NCI-H1105 treated with DMSO at 0.1 percent for 48 hours (cell line): ENCODE measurements at places on chromosomes 12 and 14.

GRCh38 chr12:124399622-124400021 is 104.7 kb downstream of the RFLNA start:
- DNase-seq = no peak

DNA sequence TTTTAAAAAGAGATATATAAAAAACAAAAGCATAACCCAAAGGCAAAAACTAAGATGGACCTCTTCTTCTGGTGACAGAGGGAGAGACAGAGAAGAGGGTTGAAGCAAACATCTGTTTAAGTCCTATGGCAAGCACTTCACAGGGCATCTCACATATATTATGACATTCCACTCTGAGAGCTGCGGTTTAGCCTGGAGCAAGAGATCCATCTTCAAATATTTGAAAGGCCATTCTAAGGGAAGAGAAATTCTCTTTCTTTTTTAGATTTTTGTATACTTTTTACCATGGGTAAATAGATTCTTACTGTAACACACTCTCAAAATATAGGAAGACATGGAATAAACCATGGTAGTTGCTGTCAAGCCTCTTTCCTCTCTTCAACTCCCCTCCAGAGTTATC is 204.1 kb downstream of the GXYLT1 start:
- DNase-seq = no peak

- no peak for DNase-seq
These were observed 1.1 kb upstream of the SUSD6 start for GRCh38 chr14:69610020-69610873.

DNA sequence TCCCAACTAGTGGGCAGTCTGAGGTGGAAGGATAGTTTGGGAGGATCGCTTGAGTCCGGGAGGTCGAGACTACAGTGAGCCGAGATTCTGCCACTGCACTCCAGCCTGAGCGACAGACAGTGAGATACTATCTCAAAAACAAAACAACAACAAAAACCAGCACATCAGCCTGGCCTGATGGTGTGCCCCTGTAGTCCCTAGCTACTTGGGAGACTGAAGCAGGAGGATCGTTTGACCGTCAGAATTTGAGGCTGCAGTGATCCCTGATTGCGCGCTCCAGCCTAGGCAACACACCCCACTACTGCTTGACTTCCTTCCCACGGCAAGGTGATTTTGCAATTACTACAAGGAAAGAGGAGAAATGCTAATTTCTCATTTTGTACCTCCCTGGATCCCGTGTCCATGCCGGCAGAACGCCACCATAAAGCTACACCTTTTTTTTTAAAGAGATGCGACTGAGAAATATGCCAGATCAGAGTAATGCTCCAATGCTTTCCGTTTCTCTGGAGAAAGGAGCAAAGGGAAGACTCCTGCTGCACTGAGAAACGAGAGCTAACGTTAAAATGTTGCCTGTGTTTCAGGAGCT is 672 bp upstream of the SCFD1 start:
- DNase-seq = no peak

DNA sequence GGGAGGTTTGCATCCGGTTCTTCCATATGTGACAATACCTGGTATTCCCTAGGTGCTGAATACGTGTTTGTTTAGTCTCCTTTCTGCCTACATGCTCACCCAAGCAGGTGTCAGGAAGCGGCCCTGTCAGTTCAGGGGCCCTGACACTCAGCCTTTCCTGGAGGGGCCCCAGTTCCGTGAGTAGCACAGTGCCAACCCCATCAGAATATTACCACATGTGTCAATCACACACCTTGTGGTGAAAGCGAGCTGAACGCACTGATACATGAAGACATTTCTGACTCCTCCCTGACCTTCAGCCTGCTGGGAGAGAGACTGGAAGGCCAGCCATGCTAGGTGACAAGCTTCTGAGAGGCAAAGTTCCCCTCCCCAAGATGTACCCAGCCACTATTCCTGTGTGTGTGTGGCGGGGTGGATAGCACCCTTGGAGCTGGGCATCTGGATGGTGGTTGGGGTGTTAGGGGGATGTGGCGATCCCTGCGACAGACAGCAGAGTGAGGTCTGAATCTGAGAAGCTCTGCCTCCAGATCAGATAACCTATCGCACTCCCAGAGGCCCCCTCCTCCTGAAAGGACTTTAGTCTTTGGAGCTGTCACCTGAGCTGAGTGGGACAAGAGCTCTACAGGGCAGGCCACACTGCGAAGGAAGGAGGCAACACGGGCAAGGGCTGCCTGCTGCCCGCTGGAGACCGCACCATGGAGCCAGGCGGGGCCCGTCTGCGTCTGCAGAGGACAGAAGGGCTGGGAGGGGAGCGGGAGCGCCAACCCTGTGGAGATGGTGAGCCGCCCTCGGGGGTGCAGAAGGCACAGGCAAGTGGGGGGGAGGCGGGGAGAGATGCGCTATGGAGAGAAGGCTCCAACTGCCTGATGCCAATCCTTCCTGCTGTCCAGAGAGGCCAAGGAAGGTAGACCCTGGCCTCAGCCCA is at the start of gene SOAT2:
Gene SOAT2 (plus strand): TSS at position 604 of the 925 bp plus-strand sequence. CDS start 92 bp downstream, at position 696.
- no peak for DNase-seq

DNA sequence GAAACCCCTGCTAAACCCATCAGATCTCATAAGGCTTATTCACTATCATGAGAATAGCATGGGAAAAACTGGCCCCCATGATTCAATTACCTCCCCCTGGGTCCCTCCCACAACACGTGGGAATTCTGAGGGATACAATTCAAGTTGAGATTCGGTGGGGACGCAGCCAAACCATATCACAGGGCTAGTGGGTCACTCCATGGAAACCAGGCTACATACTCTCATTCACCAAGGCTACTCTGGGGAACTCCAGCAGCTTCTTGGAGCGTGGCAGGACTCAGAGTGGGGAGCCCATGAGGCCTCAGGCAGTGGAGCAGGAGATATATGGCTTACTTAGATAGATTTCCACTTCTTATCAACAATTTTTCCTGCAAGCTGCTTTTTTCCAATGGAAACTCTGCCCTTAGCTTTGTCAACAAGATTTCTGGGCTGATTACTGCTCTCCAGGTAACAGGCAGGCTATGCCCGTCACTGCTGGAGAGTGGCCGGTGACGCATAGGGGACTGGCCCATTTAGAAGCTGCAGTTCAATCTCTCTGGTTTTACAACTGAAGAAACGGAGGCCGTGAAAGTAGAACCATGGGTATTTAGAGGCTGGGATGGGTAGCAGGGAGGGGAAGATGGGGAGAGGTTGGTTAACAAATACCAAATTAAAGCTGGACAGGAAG is 16.5 kb downstream of the VDR start:
- no peak for DNase-seq

- DNase-seq = no peak
These were observed 1069.0 kb downstream of the VRK1 start for GRCh38 chr14:97866195-97866594.

GRCh38 chr14:63204407-63205043 is at the start of gene RHOJ:
RHOJ (plus strand) TSS chr14:63204443; CDS start chr14:63204870, 427 bp downstream.
- no peak for DNase-seq

DNA sequence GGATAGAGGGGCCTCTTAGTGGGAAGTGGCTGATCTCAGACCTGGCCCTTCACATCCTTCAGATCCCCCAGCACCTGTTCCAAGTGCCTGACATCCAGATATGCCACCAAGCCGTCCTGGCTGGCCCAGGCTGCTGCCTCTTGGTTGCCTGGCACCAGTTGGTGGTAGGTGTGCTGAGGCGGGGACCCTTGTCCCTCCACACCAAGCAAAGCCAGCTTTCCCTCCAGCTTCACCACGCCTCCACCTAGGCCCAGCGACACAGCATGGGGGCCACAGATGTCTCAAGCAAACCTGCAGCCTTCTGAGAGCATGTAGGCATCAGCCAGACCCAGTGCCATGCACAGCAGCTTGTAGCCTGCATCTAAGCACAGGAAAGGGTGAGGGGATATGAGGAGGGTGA is 3.5 kb upstream of the CD63 start:
- no peak for DNase-seq

DNA sequence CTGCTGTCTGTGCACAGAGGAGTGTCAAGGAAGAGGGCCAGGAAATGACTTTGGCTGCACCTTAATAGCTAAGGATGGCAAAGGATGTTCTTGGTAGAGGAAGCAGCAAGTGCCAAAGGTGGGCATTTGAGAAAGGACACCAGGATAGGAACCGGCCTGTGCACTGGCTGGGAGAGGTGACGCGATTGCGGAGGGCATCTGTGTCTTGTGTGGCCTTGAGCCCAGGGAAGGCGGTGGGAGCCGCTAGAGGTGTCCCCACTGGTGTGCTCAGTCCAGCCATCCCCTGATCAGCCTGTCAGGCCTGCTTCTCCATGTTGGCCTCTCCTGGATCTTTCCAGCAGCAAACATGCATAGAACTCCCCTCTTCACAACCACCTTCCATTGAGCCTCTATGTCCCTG is 30.2 kb downstream of the PAPLN start:
- DNase-seq = no peak

DNA sequence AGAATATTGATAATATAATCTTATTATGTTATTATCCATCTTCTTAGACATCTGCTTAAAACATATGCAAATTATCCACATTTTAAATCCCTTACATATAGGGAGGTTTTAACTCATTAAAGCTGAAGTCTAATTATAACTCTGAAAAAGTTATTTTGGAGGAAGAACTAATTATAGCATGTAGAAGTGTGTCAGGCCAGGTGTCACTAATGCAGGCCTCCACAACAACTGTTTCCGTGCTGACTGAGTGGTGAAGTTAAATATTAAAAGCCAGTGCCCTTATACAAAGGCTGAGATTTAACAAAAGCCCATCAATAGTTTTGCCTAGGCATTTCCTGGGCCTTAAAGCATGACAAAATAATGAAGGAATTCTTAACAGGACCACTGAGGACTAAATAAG is 157.4 kb downstream of the LRRK2 start:
- DNase-seq = no peak

GRCh38 chr12:95723693-95724384 is 66.7 kb downstream of the NTN4 start:
- DNase-seq = no peak

GRCh38 chr14:31543969-31544799 is 17.0 kb upstream of the NUBPL start:
- DNase-seq = no peak

GRCh38 chr14:53896726-53897125 is 59.9 kb downstream of the BMP4 start:
- no peak for DNase-seq

DNA sequence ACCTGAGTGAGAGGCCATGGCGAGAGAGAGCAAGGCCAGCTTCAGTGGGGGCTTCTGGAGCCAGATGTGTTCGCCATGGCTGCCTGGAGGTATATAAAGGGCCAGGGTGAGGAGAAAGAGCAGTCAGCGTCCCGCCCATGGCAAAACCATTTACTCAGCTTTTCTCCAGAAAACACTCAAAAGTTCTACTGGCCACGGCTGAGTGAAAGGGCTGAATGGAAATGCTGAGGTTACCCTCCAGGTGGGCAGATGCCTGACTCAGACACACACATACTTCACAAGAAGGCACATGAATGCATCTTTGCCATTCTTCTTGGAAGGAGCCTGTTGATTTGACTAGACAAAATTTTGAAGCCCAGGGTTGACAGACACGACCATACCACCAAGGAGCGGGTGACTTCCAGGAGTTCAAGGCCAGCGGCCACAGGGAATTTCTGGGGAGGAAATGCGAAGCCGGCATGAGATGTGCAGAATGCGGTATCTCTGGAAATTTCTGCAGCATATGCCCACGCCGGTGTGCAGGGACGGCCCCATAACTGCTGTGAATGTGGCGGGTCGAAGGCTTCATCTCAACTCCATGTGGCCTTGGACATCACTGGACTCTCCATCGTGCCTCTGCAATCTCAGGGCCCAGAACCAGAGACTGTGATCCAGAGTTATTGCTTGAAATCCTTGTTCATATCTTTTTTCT is at the start of gene IL31:
Gene IL31 (minus strand): TSS at position 67 of the 691 bp plus-strand sequence. CDS start 49 bp downstream, at position 18.
- no peak for DNase-seq

GRCh38 chr14:24385524-24385923 is 13.3 kb upstream of the NYNRIN start:
- no peak for DNase-seq

DNA sequence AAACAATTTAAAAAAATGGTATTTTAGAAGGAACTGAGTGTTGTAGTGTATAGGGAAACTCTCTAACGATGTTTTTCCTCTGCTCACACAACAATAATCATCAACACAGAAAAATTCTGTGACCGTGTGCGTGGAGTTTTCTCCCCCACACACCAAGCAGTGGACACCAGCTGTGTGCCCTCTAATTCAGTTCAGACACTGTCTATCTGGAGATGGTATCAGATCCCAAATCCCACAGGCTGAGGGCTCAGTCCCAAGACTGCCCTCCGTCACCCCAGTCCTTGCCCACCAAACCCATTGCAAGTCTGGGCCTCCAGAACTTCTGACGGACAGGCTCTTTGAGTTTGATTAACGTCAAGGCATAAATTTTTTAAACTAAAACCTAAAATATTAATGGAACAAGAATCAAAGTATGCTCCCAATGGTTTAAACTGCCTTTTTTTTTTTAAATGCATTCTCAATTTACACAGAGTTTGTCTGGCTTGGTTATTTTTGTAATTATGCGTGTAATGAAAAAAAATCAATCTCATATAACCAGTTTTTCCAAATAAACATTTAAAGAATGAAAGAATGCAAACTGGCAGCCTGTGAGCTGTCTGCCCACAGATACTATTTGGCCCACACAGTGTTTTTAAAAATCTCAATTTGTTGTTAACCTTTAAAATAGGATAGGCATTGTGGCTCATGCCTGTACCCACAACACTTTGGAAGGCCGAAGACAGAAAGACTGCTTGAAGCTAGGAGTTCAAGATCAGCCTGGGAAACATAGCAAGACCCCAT is 19.2 kb downstream of the BLTP3B start:
- DNase-seq = no peak

GRCh38 chr12:6734506-6735387 is 10.9 kb downstream of the COPS7A start:
- DNase-seq = no peak

- DNase-seq = no peak
These were observed 78.8 kb downstream of the KCNMB4 start for GRCh38 chr12:70444903-70445302.

DNA sequence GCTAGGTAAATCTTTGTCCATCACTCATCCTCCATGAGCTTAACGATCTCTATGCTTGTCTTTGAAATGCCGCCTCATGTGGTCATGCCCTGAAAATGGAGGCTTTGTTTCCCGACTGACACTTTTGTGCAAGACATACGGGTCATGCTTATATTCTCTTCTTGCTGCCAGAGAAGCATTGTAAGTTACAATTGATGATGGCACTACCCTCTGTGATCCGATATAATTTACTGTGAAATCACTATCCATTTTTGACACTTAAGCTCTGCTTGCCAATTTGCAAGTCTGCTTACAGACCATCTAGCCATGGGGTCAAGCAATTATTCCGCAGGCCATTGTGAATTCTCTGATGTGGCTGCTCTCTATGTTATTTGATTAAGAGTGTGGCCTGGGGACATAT is 650.0 kb downstream of the FLRT2 start:
- DNase-seq = no peak

GRCh38 chr14:101620821-101621785 is 59.8 kb downstream of the DIO3 start:
- no peak for DNase-seq

DNA sequence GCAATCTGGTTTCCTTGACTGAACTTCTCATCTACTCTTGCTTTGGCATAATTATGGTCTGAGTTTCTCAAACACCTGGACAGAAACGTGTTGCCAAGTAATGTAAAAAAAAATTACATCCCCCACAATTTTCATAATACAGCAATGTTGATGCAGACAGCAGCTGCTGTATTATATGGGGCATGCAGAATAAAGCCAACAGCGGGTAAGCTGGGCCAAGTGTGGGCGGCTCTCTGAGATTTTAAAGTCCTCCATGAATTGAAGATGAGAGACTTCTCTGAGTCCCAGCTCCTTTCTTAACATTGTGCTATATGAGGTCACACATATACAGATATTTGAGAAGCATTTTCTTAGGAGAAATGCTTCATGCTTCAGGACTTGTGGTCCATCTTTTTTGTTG is 881.2 kb downstream of the GALC start:
- peak; percentile 63 for DNase-seq

GRCh38 chr12:111074559-111074958 is 154.2 kb upstream of the MYL2 start:
- DNase-seq = no peak
